ENCODE measurements at places on chromosomes 7 and 10.

DNA sequence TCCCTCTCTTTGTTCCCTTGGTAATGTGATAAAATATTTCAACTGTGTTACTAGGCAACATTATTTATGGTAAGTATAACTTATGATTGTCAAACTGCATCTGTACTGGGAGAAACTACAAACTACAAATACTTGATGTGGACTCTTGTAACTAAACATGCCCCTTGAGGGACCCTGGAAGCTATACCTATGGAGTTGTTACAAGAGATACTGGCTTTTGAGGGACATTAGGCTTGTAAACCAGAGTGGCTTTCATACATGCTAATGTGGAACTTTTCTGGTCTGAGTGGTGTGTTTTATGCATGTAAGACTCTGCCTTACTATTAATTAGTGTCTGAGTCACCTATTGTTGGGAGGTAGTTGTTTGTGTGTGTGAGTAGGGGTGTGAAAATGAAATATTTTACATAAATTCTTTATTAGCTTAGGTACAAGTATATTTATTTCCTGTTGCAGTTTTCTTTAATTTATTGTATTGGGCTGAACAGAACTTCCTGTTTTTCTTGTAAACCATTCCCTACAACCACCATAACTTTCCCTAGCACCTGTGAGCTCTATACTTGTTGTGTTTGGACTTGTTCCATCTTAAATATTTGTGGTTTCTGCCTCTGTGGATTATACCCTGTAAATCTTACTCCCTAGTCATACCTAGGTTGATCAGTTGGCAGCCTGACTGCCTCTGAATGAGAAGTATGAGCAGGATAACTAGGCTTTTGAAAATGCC lies 49.8 kb downstream of the STK31 start:
- no peak for DNase-seq

GRCh38 chr7:134818613-134819345 lies 39.3 kb downstream of the CALD1 start:
- no peak for DNase-seq

DNA sequence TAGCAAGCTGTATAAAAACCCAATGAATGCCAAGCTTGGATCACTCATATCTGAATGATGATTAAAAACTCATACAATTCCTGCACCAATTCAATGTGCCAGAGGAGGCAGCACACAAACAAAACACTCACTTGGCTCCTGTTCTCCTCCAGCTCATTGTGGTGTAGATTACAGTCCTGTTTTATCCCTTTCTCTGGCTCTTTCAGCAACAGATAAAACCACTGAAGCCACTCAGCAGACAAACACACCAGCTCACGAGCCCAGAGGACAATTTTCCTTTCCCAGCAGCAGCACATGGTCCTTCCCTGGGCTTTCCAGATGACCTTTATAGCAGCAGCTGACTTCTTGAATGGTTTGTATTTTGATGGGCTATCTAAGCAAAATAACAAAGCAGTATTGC lies 107.3 kb upstream of the STARD3NL start:
- DNase-seq, result no peak

DNA sequence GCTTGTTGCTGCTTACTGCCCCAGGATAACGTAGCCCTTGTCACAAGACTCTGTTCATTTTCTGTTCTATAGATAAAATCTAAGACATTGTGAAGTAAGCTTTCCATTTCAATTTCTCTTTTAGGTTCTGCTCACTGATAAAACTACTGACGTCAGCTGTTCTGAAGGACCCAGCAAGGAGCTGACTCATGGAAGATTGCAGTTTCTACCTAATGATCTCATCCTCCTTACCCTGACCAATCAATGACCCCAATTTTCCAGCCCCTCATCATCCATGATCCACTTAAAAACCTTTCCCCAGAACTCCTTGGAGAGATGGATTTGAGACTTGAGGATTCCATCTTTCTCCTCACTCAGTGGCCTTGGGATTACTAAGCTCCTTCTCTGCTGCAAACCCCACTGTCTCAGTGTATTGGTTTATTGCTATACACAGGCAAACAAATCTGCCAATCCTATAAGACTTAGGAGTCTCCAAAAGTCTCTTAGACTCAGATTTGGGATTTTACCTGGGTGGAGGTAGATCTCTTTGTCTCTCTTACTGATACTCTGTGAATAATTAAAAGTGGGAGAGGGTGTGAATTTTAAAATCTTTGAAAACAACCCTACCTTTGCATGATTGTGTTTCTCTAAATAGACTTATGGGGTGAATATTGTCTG lies 109.2 kb upstream of the TRIM24 start:
- DNase-seq, result no peak

DNA sequence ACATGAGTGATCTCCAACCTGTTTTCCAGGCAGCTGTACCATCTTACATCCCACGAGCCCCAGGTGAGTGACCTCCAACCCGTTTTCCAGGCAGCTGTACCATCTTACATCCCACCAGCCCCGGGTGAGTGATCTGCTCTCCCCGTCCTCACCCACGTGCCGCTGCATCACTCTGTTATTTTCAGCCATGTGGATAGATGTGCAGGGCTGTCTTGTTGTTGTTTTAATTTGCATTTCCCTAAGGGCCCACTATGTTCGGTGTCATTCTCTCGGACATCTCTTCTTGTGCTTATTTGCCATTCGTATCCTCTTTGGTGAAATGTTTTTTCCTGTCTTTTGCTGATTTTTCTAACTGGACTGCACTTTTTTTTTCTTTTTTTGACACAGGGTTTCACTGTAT lies 17.9 kb upstream of the LARP4B start:
- DNase-seq, result no peak

- DNase-seq, result no peak
Measured at GRCh38 chr10:103933557-103934121, 15.7 kb upstream of the STN1 start.

GRCh38 chr10:6086375-6087233 lies 2.2 kb upstream of the RBM17 start:
- peak; percentile 56 for DNase-seq

DNA sequence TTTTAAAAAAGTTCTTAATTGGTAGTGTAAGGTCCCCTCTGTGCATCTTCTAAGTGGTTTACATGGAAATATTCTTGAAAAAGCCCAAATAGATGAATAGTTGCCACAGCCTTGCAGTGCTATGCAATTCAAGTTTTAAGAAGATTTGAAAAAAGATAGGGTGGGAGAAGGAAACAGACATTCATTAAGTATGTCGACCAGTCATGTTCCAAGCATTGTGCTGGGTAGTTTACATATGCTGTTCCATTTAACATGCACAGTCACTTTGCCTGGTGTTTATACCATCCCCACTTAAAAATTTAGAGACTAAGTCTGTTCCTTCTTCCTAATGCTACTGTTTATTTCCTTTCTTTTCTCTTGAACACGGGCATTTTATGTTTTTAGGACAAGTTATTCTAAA lies 28.1 kb upstream of the NAMPT start:
- no peak for DNase-seq

DNA sequence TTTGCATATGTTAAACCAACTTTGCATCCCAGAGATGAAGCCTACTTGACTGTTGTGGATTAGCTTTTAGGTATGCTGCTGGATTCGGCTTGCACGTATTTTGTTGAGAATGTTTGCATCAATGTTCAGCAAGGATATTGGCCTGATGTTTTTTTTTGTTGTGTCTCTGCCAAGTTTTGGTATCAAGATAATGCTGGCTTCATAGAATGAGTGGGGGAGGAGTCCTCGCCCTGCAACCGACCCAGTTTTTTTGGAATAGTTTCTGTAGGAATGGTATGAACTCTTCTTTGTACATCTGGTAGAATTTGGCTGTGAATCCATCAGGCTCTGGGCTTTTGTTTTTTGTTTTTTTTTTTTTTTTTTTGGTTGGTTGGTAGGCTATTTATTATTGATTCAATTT lies 147.9 kb downstream of the AHR start:
- no peak for DNase-seq

GRCh38 chr7:138863931-138864330 lies 65.9 kb upstream of the ATP6V0A4 start:
- DNase-seq, result no peak

Data from NCI-H526 treated with DMSO at 0.1 percent for 48 hours (cell line).